GDM1 (cell line): ENCODE measurements at places on chromosomes 12 and 14.

DNA sequence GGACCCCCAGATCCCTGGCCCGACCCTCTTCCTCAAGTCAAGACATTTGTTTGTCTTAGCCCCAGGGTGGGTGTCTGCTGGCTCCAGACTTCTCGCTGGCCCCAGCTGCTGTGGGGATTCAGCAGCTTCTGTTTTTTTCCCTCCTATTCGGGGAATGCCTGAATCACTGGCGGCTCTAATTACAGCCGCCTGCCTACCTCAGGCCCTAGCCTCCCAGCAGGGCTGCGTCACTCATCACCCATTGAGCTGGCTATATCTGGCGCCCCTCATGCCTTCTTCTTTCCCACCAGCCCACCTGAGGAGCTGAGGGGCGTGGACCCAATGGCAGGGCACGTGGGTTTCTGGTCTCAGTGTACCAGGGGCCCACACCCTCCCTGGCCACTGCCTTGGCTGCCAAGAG lies 10.1 kb downstream of the KRT80 start:
- DNase-seq = no peak

- DNase-seq = no peak
These were observed 36.6 kb downstream of the MAX start for GRCh38 chr14:65065719-65066118.

DNA sequence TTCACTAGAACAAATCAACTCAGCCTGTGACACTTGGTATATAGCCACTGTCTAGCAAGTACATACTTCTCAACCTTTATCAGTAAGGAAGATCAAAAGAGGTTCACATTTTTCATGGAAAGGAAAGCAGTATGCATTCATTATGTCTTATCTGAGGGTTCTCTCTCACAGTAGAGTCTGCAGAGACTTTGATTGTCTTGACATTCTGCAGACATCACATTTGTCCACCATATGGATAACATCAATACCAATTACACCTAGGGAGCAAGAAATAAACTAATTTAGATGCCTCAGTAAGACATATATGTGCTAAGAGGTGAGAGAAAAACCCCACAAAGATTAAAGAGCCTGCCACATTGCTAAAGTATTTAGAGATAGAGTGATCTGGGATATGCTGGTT lies 110.8 kb upstream of the SLC35F4 start:
- no peak for DNase-seq

DNA sequence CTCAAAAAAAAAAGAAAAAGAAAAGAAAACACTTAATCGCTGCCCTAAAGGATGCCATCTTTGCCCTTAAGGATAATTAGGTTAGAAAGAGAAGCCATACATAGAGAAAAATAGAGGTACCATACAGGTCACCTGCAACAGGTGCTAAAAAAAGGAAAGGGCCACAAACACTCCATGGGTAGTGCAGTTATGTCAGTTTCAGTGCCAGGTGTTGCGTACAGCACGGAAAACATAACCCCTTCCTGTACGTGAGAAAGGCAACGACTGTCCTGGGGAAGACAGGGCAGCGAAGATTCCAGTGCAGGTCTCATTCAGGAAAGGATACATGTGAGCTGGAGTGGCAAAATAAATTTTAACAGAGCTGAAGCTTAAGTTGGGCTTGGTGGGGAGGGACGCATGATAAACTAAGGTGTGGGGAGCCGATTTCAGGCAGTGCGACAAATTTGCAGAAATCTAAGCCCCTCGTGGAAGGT lies 553 bp upstream of the DAZAP2 start:
- DNase-seq = no peak

GRCh38 chr14:24879661-24880386 lies 170.1 kb downstream of the STXBP6 start:
- no peak for DNase-seq

DNA sequence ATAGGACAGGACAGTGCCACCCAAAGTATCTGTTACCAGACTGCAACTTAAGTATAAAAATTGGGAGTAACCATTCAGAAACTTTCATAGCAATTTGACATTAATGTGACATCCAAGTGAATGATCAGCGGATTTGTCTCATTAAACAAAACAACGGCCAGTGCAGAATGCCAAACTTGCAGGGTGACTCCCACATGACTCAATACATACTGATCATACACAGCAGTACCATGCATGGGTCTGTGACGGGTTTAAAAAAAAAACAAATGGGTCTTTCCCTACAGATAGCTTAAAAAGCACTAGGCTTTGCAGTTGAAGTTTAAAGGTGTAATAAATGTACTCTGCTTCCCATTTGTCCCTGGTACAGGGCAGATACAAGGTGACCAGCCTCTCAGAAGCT lies 116.6 kb downstream of the SLC35F4 start:
- no peak for DNase-seq

DNA sequence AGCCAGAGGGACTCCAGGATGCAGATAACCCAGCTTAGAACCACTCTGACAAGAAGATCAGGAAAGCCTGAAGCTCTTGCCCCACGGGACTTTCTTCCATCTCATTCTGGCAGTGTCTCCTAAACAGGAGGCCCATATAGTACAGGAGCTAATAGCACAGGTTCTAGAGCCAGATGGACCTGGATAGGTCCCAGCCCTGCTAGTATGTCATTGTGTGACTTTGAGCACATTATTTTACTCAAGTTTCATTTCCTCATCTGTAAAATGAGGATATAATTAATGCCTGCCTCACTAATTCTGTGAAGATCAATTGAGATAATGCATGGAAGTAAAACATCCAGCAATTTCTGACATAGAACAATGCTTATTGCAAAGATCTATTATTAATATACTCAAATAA lies 66.5 kb upstream of the GZMB start:
- no peak for DNase-seq

DNA sequence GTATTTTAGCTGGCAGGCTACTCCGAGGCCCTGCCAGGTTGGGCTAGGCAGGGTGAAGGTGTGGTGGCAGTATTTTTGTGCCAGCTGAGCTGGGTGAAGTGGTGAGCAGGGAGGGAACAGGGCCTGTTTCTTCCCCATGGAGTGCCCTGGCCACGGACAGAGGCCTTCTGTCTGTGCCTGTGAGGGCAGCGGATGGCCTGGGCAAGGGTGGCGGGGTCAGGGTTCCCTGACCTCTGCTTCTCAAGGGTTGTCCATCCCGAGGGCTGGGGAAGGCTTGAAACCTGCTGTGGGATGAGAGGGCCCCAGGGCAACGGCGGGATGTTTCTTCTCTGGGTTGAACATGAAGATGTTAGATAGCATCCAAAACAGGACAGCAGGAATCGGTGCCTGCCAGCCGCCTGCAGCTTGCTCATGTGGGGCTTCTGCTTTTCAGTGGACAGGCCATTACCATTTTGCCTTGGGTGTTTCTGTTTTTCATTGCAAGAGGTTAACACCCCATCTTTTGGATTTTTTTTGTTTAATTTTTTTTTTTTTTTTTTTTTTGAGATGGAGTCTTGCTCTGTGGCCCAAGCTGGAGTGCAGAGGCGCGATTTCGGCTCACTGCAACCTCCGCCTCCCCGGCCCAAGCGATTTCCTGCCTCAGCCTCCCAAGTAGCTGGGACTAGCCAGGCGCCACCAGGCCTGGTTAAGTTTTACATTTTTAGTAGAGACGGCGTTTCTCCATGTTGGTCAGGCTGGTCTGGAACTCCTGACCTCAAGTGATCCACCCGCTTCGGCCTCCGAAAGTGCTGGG lies 3.3 kb downstream of the MTA1 start:
- DNase-seq = no peak

DNA sequence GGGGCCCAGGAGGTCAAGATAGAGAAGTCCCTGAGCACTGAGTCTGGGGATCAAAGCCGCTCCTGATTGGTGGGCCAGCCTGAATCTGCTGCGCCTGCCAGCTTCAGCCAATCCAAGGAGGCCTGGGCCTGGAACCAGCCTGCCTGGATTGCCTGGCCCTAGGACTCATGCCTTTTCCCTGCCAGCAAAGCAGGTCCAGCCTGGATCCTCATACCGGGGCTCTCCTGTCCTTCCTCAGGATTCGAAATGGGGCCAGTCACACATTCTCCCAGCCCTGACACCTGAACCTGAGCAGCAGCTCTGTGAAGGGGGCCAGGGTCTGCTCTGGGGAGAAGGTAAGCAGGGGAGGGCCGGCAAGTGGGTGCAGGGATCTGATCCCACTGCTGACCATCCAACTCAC lies 81.9 kb downstream of the NINJ2 start:
- DNase-seq = no peak

- no peak for DNase-seq
These were observed 307.0 kb downstream of the GLT1D1 start for GRCh38 chr12:129160282-129160681.

DNA sequence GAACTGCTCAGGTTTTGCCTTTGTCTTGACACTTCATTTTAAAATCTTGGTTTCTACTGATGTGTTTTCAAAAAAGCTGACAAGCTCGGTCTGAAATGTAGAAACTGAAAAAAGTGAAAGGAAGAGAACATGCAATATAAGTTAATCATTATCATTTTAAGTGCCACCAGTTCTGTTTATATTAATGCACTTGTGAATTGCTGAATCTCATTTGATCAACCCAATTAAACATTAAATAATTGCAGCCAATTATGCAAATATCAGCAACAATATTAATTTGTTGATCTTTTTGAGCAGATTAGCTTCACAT lies 133.8 kb downstream of the BCAT1 start:
- no peak for DNase-seq

- no peak for DNase-seq
These were observed 777.9 kb upstream of the TMEM132C start for GRCh38 chr12:127489061-127489460.

- peak; percentile 10 for DNase-seq
These were observed 17.6 kb downstream of the TDP1 start for GRCh38 chr14:89973234-89973823.

DNA sequence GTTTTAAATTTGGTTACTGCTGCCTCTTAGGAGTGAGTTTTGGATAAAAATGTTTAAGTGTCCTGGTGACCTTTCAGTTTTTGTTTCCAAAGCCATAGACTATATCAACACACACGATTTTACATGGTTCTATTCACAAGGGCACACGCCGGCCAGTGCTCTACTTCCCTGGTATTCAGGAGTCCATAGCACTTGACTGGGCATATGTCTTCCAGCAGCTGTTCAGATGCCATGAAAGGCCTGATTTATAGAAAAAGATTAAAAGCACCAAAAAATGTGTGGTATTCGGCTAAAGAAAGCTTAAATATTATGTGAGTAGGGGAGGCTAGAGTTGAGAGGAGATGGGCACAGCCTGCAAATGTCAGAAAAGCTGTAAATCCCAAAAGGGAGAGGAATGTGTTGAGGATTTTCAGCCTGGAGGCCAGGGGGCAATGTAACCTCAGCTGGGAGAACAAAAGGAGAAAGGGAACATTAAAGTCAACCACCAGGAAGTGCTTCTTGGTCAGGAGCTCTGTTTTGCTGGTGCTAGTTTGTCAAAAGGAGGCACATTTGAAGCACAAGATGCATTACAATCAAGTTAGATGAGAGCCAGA lies 478.4 kb downstream of the RAD51B start:
- DNase-seq = peak; percentile 32

DNA sequence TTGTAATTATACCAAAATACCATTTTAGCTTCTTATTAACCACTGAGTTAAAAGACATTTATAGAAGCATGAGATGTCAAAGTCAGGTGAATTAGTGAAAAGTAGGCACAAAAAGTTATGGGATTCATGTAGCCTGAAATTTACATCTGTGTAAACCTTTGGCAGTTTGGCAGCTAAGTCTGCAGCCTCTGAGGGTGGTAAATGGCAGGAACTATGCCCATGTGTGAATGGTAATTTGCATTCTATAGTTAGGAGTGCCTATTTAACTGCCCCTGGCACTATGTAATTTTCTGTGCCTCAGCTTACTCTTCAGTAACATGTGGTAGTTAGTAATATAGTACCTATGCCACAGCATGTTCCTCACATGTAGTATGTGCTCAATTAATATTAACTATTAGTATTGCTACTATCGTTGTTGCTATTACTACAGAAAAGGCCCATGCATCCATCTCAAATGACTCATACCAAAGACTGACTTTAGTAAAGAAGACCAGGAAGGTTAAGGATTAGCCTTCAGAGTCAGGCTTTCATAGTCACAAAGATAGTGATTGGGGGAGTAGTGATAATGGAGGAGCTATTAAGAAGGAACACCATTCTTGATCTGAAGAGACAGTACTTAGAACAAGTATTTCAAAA lies 258.7 kb upstream of the BTG1 start:
- DNase-seq = no peak

GRCh38 chr12:99381992-99382391 lies 265.6 kb upstream of the GARIN6 start:
- DNase-seq = no peak

GRCh38 chr12:19624491-19624890 lies 185.2 kb downstream of the AEBP2 start:
- DNase-seq = no peak
